Hematopoietic multipotent progenitor cell treated with erythropoietin and hydrocortisone succinate and interleukin-3 and kit ligand, for 15 days (in vitro differentiated cells): ENCODE measurements at places on chromosomes 11 and 22.

GRCh38 chr11:93212094-93212493, 14.3 kb upstream of the SLC36A4 start:
- no peak for DNase-seq

- no peak for DNase-seq
These were observed 470 bp downstream of the C11orf98 start for GRCh38 chr11:62664405-62665074.

DNA sequence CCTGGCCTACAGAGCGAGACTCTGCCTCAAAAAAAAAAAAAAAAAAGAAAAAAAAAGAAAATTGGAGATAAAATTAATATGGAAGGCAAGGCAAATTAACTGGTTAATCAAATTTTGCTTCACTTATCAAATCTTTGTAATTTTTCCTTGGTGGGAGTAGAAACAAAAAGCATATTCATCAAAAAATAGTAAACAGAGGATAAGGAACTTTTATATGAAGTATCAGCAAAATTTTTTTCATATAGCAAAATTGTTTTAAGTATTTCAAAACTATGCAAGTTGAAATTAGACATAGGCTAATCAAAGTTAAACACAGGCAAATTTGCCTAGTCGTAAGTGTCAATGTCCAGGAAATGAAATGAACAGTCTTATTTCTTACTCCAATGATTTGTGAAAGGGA, 33.0 kb downstream of the PICALM start:
- no peak for DNase-seq

DNA sequence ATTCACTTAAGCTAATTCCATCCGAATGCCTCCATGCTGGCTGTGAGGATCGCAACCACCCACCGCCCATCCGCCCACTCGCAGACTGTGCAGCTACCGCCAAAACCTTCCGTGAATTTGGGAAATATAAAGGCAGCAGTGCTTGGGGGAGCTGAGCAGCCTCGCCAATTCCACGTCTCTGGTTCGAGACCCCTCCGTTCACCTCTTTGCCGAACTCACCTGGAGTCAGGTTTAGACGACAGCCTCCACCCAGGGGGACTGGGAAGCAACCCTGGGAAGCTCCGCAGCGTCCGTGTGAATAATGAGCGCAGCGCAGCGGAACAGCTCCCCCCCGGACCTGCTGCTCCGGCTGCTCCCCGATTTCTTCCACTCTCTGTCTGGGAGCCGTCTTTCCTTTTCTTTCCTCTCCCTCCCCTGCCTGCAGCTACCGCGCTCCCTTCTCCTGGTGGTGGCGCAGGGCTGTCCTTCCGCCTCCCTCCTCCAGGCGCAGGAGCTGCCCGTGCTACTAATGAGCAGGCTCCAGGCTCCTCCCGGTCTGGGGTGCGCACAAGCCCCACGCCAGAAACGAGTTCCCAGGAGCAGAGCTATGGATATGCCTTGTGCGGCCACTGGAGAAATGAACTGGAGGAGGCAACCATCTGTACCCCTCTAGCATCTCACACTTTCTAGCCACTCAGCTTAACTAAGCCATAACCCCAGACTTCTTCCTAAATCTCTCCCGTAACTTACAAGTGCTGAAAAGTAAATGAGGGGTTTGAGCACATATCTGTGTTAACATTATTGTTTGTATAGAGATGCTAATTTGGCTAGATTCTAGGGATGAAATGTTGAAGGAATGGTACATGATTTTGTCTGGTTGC, 107.3 kb downstream of the XKR3 start:
- no peak for DNase-seq

DNA sequence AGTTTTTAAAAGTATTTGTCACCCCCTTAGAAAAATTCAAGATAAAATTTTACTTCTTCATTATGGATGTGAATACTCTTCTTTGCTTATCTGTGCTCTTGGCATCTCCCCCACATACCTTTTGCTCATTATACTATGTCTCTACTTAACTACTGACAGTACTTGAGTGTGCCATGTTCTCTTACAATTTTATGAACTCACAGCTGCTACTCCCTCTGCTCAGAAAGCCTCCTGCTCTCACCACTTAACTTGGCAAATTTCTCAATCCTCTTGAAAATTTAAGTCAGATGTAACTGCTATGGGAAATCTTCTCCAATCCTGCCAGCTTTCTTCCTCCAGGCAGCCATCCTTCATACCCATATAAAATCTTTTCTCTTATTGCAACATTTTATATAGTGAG, 163.4 kb downstream of the CNTN5 start:
- DNase-seq = no peak

DNA sequence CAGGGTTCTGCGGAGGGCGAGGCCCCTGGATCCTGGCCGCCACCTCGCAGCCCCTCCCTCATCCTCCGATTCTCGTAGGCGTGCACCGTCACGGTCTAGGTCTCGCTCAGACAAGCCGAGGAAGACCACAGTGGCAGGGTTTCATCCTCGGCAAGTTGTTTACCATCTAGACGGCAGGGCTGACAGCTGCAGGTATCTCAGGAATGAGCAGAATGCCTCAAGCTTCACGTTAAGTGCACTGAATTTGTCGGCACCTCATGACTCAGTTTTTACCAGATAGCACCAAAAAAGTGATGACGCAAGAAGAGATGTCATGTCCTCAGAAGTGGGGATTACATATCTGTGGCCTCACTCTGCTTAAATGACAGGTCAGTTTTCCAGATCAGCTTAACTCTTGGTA, 35.1 kb downstream of the WT1 start:
- no peak for DNase-seq

- DNase-seq = no peak
These were observed 125.8 kb downstream of the DDX10 start for GRCh38 chr11:108790501-108791299.

DNA sequence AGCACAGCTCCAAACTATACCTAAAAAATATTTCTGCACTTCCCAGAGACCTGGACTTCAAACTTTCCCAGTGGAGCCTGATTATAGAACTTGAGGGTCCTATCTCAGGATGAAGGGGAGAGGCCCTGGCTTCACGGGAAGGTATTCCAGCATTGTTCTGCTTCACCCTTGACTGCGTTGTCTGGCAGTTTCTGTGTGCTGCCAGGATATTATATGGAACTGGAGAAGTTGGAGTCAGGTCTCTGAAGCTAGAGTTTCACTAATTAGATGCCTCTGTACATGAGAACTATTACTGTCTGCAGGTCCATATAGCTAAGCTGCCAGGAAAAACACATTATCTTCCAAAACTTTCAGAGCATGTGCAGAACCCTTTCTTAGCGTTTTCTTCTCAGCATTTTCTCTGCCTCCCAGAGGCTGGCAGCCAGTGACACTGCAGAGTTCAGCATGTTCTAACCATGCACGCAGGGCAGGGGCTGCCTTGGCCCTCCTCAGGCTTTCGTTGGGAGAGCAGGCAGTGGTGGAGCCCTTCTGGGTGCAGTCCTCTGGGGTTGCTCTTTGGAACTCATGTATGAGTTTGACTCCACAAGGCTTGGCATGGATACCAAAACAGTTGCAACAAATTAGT, 99.3 kb downstream of the CWC15 start:
- DNase-seq = no peak

DNA sequence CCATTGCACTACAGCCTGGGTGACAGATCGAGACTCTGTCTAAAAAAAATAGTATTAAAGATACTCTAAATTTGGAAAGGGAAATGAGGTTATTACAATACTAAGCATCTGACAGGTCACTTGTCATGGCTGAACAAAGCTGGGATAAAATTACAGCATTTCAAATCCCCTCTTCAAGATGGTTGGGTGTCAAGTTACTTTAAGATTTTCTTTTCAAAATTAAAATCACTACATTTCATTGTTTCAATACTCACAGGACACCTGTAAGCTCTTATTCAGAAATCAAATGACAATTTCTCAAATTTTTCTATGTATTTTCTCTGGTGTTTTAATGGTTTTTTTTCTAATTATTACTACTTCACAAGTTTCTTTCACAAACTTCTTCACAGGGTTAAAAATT, 5.7 kb downstream of the TAF1D start:
- no peak for DNase-seq

GRCh38 chr11:17773674-17774073, 39.1 kb downstream of the KCNC1 start:
- no peak for DNase-seq

DNA sequence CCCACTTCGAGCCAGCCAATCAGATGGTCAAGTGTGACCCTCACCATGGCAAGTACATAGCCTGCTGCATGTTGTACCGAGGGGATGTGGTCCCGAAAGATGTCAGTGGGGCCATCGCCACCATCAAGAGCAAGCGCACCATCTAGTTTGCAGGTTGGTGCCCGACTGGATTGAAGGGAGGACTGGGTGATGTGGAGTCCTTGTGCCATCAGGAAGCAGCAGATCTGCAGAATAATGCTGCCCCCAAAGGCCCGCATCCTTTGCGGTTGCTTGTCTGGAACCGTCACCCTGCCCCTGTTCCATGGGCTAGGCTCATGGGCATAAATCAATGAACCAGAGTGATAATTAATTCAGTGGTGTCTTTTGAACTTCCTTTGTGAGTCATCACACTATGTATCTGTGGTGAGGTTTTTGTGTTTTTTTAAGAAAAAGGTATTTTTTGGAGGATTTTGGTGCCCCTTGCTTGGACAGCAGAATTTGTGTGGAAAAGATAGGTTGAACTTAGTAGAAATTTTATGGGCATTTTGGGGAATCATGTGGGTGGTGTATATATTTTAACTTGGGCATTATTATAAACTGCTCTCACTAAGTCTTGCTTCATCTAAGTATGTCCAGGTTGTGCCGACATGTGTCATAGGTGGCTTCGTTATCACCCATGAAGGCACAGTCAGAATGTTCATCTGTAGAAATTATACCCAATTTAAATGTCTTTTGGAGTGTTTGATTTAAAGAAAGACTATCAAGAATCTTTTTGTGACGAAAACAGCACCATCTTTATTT, 22.3 kb downstream of the LRRC74B start:
- no peak for DNase-seq

DNA sequence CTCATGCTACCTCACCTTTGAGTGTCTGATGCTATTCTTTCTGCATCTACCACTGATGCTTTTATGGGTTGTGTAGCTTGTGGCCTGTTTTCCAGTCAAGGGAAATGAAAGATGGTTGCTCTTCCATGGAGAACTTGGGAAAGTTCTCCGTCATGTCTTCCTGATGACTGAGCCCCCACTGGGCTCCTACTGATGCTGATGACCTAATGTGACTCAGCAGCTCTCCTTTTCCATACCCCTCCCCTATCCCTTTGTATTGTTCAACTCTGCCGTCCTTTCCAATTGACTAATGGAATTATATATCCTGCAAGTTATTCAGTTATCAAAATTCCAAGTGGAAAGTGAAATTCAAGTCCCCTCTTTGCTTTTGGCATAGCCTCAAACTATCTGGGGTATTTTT, 44.7 kb downstream of the REXO2 start:
- DNase-seq = no peak

DNA sequence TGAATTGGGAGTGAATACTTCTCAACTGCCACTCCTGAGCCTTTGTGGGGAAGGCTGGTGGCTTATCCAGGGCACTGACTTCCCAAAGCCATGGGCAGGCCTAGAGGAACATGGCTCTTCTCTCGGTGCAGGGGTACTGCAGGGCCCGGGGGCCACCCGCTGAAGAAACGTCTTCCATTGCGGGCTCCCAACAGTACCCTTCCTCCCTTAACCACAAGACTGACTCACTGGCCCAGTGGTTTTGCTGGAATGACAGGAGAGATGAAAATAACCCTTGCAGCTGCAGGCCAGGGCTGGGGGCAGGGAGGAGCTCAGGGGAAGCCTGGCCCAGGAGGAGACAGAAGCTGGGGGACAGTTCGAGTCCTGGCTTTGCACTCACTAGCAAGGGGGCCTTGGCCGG, 13.5 kb downstream of the TXN2 start:
- no peak for DNase-seq

DNA sequence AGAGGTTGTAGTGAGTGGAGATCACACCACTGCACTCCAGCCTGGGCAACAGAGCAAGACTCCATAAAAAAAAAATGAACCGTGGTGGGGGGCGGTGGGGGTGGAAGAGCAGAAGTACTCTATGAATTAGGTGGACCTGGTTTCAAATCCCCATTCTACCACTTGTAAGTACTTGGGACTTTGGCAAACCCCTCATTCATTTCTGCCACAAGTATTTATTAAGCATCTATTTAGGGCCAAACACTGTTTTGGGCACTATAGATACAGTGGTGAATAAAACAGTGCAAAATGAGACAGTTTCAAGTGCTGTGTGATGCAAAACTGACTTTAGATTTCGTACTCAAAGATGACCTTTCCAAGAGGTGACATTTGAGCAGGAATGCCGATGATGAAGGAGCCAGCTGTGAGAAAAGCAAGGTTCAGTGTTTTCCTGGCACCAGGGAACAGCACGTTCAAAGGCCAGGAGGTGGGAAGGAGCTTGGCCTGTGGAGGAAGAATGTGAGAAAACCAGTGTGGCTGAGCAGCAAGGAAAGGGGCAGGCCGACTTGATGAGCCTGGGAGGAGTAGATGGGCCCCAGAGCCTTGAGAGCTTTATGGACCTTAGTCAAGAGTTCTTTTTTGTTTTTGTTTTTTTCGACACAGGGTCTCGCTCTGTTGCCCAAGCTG, 1.4 kb upstream of the TMEM134 start:
- DNase-seq = no peak

DNA sequence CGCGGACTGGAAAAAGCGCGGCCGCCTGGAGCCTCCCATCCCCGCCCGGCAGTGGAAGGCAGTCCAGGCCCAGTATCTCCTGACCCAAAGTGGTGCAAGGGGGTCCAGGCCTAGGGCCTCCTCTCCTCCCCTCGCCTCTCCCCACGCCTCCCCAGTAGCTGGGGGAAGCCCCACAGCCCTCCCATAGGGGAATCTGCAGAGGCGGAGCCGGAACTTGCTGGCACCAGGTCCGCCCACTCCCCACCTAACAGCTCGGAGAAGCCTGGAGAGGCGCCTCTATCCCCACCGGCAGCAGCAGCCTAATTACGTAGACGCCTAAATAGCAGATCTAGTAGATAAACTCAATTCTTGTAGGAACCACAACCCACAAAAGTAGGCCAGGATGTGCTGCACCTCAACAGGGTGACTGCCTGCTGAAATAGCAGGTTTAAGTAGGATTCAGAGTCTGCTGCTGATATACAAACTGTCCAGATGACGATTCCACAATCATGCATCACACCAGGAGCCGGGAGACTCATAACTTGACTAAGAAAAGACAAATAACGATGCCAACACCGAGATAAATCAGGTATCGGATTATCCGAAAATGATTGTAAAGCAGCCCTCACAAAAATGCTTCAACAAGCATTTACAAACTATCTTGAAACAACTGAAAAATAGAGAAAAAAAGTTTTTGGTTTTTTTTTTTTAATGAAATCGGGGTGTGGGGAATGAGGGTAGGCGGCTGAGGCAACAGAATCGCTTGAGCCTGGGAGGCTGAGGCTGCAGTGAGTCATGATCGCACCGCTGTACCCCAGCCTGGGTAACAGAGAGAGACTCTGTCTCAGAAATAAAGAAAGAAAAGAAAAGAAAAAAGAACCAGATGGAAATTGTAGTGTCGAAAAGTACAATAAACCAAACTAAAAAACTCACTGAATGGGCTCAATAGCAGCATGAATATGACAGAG, 11.4 kb upstream of the BRD1 start:
- no peak for DNase-seq

- no peak for DNase-seq
These were observed 136.8 kb downstream of the CD44 start for GRCh38 chr11:35275786-35276170.

- no peak for DNase-seq
These were observed 5.8 kb upstream of the RCOR2 start for GRCh38 chr11:63922673-63923192.
